ENCODE measurements at places on chromosomes 13 and 19.

GRCh38 chr13:34502011-34502410 is 440.1 kb upstream of the NBEA start:
- no peak for DNase-seq

- no peak for DNase-seq
Observed at GRCh38 chr13:103961784-103962183, 895.6 kb upstream of the SLC10A2 start.

- DNase-seq = no peak
Observed at GRCh38 chr13:49367640-49368422, 76.0 kb downstream of the CAB39L start.

DNA sequence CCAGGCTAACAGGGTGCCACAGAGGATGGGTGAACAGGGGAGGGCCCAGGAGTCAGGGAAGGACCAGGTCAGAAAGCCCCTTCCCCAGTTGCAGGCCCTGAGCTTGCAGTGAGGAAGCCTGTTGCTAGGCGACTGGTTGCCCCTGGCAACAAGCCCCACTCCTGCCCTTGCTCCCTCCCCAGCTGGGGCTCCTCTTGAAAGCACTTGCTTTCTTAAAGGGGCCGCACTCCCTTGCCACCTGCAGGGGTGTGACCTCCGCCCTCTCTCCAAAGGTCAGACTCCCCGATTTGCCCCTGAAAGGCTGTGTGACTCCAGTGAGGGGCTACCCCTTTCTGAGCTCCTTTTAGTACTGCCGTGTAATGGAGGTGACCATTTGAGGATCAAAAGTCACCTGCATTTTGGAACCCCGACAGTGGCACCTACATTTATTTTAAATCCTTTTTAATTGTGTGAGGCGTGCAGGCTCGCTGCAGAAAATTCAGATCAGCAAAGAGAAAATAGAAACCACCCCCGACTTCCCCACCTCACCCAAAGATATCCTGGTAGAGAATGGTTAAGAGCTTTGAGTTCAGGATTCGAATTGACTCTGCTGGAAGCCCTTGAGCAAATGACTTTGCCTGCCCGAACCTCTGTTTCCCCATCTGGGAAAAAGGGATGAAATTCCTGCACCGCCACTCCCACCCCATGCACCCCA is 4.8 kb downstream of the FCHO1 start:
- peak; percentile 58 for DNase-seq

DNA sequence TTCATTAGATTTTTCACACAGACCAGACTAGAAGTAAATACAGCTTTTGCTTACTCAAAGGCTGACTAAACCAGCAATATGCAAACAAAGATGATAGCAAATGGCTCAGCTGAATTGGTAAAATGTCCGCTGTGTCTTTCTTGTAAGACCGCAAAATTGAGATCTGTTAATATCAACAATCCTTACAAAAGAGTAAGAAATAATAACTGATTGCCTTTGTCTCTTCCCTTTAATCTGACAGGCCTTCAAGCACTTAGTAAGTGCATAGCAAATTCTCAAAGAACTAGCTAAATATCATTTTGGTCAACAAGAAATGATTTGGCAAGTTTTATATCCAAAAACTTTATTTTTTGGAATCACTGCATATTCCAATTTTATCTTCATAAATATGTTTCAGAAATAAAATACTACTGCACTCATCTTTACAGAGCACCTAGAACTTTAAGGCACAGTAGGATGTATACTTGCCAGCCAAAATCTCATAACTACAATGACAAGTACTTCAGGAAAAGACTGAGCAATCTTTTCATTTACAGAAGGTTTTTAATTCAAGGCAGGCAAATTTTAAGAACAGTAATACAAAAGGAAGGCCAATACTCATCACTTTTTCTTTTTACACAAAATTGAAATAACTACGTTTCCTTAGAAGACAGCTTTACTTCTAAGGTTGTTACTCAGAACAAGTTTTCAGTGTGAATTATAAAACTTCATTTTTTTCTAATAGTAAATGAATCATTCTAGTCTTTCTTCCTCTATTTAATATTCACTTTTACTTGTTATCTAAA is 1.1 kb downstream of the ELF1 start:
- DNase-seq = no peak

- no peak for DNase-seq
Observed at GRCh38 chr13:77868717-77869116, 49.9 kb downstream of the EDNRB start.

DNA sequence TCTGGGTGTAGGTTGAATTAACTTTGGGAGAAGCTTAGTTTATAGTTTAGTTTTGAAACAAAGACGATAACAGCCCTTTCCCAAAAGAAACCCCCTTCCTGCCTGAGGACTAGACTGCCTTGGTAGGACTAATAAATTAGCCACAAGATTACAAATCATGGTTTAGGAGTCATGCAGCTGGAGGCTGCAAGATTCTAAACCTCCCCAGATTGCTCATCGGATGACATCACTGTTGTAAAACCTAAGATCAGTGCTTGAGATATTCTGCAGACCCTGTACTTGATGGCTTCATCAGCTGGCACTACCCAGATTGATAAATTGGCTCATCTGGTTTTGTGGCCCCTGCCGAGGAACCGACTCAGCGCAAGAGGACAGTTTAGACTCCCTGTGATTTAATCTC is 35.9 kb upstream of the MPHOSPH8 start:
- no peak for DNase-seq

DNA sequence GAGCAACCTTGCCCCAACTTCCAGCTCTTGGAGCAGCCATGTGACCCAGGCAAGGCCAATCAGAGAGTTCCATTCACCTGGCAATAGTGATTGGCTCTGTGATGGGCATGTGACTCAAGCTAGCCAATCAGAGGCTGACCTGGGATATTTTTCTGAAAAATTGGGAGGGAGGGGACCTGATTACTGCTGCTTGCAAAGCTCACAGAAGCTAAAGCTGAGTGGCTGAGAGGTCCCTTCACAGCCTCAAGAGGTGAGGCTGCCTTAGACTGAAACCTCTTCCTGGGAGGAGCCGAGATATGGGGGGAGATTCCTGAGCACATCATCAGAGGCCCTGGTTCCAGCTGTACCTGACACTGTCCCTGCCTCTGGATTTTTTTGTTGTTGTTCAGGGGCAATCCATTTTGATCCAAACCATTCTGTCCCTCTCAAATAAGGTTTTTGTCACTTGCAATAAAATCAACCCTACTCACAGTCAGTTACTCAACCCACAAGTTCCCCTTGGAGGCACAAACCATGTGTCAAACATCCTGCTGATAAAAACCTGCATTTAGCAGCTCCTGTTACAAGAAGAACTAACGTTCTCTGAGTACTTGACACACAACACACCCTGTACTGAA is 4.8 kb downstream of the CIB3 start:
- no peak for DNase-seq

GRCh38 chr19:11300811-11301120 is 4.8 kb downstream of the TSPAN16 start:
- no peak for DNase-seq

DNA sequence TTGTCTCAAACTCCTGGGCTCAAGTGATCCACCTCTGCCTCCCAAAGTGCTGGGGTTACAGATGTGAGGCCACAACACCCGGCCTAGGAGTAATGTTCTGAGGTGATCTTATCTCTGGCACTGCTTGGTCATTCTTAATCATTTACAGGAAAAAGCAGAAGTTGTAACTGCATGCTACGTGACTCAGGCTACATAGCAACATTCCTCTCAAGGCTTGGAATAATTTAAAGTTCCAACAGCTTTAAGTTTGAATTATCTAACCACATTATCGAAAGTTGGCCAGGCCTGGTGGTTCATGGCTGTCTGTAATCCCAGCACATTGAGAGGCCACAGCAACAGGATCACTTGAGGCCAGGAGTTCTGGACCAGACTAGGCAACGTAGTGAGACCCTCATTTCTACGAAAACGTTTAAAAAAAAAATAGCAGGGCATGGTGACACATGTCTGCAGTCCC is 3.9 kb upstream of the B9D2 start:
- DNase-seq = no peak

DNA sequence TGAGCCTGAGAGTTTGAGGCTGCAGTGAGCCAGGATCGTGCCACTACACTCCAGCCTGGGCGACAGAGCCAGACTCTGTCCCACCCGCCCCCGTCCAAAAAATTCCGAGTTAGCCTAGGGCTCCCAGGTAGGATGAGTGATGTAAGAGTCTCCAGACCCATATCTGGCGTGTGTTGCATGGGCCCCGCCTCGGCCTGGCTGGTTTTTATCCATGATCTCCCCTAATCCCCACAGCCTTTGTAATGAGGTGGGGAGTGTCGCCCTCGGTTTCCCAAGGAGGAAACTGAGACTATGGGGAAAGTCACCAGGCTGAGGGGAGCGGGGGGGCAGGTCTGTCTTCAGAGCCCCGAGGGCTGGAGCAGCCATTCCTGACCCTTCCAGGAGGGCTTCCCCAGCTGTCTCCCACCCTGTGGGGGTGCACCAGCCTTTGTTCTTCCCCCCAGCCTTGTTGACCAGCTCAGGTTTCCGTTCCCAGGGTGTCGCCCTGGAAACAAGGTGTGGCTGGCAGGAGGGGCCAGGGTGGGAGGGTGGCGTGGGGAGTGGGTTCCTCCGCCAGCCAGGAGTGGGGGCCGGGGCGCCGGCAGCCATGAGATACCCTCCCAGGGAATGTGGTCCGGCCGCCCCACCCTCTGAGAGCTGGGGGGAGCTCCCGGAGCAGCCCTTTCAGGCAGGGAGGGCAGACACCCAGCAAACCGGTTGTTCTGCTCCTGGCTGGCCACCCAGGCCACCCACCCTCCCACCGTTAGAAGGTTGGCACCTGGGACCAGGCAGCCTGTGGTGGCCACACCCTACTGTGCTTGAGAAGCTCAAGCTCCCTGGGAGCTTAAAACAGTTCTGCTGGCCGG is 11.5 kb downstream of the MYH14 start:
- no peak for DNase-seq

- no peak for DNase-seq
Observed at GRCh38 chr19:44346556-44346955, 9.9 kb downstream of the ZNF112 start.

GRCh38 chr13:101144808-101145419 is 271.4 kb downstream of the NALCN start:
- peak; percentile 16 for DNase-seq

GRCh38 chr13:99663185-99663825 is 162.0 kb downstream of the TM9SF2 start:
- DNase-seq = no peak

- no peak for DNase-seq
Observed at GRCh38 chr19:33809960-33810359, 13.3 kb downstream of the KCTD15 start.

- no peak for DNase-seq
Observed at GRCh38 chr13:103403148-103403740, 337.0 kb upstream of the SLC10A2 start.

GRCh38 chr19:1360818-1361461 is 22.8 kb upstream of the NDUFS7 start:
- DNase-seq = no peak

- DNase-seq = no peak
Observed at GRCh38 chr13:59633290-59633689, 530.4 kb downstream of the DIAPH3 start.

DNA sequence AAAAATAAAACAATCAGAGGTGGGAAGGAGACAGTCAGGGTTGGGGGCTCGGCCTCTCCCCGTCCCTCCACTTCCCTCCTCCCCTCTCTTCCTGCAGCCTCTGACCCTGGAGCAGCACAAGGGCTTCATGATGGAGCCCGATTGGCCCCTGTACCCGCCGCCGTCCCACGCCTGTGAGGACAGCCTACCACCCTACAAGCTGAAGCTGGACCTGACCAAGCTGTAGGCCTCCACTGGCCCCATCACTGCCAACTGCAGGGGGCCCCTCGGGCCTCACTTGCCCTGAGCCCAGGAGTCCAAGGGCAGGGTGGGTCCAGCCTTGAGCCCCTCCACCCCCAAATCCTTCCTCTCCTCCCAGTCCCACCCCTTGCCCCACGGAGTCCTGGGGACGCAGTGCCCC is 7.6 kb downstream of the TMEM59L start:
- no peak for DNase-seq

GRCh38 chr13:112795277-112795676 is 105.4 kb downstream of the ATP11A start:
- DNase-seq = no peak

- no peak for DNase-seq
Observed at GRCh38 chr19:6711605-6712004, 8.8 kb downstream of the C3 start.

- no peak for DNase-seq
Observed at GRCh38 chr19:46349311-46349993, 2.6 kb downstream of the PPP5C start.

DNA sequence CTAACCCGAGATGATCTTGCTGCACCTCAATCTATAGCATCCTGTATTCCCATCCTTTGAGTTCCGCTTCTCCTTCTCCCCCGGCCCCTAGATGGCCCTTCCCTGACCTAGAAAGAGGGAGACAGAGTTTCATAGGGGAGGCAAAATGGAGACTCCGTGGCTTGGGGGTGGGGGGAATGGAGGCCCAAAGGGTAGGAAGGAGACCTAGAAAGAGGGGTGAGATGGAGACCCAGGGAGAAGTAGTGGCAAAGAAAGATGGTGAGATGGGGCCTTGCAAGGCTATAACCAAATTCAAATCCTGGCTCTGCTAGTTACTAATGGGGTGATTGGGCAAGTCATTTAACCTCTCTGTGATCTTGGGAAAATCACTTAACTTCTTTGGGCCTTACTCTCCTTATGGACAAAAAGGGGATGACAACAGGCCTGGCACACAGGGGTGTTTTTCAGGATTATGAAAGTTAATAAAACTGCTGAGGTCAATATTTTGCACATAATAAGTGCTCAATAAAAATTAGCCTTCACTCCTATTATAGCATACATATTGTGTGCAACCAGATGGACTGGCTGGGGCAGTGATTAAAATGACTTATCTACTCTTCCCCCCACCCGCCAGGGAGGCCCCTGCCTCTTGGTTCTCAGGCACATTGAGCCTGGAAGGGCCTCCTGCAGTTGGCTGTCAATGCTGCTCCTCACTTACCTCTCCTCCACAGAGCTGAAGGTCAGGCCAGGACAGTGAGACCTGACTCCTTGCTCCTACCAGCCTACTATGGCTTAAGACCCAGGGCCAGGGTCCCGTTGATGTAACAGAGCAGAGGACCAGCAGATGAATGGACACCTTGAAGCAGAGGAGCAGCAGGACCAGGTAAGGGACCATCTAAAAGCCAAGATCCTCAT is 633 bp downstream of the SPHK2 start:
- no peak for DNase-seq

GRCh38 chr13:44079413-44080205 is 199.9 kb downstream of the LACC1 start:
- DNase-seq = no peak

GRCh38 chr19:42553292-42554045 is 25.2 kb upstream of the CEACAM1 start:
- DNase-seq = no peak

- DNase-seq = no peak
Observed at GRCh38 chr19:48959341-48960239, 4.9 kb downstream of the BAX start.

DNA sequence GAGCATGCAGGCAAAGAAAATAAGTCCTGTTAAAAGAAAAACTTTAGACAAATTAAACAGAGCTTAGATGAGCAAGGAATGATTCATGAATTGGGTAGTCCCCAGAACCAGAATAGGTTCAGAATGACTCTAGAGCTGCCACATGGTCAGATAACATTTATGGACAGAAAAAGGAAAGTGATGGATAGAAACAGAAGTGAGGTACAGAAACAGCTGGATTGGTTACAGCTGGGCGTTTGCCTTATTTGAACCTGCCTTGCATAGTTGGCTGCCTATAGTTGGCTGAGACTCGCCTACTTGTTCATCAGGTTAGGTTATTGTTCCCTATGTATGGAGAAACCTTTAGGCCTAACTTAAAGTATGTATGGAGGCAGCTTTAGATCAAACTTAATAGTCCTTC is 35.4 kb downstream of the WDFY2 start:
- DNase-seq = no peak

GRCh38 chr13:72384879-72385278 is 342.6 kb downstream of the MZT1 start:
- DNase-seq = no peak
